ENCODE measurements at places on chromosomes 11 and 22.

DNA sequence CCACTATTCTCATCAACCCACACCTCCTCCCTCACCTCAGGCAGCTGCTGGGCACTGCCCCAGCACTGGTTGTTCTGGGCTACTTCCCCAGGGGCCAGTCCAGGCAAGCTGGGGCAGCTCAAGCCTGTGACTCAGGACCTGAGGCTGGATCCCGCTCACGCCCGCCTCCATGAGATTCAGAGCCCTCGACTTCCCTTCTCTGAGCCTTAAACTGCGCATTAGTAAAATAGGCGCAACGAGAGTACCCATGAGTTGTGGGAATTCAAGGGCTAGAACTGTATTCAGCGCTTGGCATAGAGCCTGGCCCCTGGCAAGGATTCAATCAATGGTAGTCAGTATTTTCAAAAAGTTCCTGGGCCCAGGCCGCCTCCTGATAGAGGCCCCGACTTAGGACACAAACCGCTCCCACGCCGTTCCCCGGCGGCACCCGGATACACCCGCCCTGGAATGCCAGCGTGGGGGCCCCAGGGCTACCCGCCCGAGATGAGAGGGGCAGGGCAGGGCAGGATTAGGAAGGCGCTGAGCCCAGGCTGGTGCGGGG, 723 bp upstream of the CD82 start:
- no peak for DNase-seq

GRCh38 chr11:132200353-132200936, 830.0 kb downstream of the NTM start:
- no peak for DNase-seq

GRCh38 chr22:44947049-44947448, 62.8 kb downstream of the PHF21B start:
- DNase-seq: no peak

- no peak for DNase-seq
Observed at GRCh38 chr11:36033936-36034335, 90.1 kb downstream of the LDLRAD3 start.

DNA sequence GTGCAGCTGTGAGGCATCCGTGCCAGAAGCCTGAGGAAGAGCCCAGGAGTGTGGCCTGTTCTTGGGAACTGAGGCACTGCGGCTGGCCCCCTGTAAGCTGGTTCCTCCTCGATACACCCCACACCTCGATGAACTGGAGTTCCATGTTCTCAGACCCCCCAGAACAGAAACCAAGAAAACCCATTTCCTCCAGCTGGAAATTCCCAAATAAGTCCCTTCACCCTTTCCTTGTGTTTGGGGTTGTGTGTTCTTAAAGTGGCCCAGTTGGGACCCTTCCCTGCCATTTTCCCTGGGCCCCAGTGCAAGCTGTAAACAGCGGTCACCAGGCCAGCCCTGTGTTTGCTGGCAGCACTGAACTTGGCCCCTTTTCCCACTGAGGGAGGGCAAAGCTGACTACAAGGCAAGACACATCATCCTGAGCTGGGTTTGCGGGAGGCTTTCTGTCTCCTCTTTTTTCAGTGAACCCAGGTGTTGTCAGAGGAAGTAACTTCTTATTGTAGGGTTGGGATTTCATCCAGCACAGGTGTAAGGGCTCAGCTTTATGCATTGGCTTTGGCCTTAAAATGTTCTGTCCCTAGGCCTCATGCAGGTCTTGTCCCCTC, 60.1 kb upstream of the MPEG1 start:
- DNase-seq: no peak

- no peak for DNase-seq
Observed at GRCh38 chr11:11430431-11430830, 77.4 kb upstream of the CSNK2A3 start.

GRCh38 chr22:37525073-37525745, 6.0 kb upstream of the CARD10 start:
- DNase-seq: no peak

DNA sequence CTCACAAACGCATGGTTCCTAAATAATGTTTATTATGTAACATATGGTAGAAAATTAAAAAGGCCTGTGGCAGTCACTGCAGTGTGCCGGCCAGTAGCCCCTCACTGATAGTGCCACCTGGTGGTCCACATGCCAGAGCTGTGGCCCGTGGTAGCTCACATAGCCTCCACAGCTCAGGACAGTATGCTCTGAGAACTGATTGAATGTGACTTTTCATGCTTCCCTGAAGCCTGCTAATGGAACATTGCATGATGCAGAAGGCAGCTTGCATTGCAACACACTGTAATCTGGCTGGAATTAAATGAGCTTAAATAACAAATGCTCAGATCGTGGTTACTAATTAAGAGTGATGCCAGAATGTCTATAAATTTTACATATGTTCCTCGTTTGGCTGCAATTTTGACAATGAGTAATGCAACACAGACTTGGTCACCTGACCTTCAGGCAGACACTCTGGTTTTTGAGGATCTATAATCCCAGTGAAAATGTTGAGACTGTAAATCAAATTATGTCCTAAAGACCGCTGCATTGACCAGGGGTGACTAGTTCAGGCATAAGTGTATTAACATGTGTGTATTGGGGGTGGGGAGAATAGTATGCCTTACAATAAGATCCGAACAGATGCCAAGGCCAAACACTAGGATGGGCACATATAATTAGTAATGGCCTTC, 566.4 kb downstream of the METTL15 start:
- no peak for DNase-seq

- DNase-seq: no peak
Observed at GRCh38 chr11:27041141-27041899, 705 bp downstream of the BBOX1 start.

DNA sequence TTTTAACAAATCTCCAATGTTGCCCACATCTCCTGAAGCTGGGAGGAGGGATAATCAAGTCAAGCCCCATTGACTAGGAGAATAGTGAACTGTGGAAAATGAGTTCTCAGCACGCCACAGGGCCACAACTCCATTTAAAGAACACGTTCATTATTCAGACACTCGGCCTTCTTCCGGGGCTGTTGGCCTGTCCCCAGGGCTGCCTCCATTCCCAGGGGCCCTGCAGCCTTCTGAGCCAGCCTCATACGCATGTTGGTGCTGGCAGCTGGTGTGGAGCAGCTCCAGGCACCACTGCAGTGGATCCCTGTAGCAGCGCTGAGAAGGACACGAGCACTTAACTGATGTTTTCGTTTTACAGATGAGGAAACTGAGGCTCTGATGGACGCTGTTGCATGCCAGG, 87.5 kb upstream of the RCN1 start:
- no peak for DNase-seq

DNA sequence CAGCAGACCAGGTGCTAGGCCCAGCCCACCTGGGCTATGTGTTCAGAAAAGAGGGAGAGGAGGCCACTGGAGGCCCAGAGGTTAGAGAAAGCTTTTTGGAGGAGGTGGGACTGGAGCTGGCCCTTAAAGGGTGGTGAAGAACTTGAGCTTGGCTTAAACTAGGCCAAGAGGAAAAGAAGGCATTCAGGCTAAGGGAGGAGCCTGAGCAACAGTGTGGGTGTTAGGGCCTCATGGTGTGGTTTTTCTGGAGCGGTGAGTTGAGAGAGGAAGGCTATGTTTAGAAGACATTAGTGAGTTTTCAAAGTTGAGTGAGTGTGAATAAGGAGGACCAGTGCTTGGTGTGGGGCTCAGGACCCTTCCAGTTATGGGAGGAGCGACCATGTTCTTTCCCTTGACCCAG, 6.2 kb downstream of the TAF6L start:
- DNase-seq: no peak

DNA sequence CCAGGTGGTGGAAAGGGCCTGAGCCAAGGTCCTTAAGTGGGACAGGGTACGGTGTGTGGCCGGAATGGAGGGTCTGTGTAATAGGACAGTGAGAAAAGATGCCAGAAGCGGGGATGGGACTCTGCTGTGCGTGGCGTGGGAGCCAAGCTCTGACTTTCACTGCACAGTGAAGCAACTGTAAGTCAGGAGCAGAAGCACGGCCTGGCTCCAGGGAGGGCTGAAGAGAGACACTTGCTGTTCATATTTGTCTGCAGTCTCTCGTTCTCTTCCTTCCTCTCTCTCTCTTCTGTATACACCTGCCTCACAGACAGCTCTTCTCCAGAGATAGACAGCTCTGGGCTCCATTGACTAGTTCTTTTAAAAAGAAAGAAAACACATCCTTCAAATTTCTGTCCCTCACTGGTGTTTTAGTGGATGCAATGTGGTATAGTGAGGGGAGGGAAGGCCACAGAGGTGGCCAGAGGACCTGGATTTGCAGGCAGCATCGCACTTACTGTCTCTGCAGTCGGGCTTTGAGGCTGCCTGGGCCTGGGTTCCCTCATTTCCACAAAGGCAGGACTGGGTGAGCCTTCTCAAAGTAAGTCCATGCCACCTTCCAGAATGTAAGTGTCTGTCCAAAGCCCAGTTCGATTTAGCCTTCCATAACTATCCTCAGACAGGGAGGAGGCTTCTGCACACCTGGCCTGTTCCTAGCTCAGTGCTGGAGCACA, 2.1 kb downstream of the IL17RA start:
- DNase-seq: no peak

- no peak for DNase-seq
Observed at GRCh38 chr11:1454576-1454975, 32.0 kb downstream of the MOB2 start.

DNA sequence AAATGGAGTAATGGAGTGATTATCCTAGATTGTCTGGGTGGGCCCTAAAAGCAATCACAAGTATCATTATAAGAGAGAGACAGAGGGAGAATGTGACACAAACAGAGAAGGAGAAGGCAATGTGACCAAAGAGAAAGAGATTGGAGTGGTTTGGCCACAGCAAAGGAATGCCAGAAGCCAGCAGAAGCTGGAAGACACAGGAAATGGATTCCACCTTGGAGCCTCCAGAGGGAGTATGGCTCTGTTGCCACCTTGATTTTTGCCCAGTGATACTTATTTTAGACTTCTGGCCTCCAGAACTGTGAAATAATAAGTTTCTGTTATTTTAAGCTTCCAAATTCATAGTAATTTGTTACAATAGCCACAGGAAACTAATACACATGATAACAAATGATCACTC, 36.8 kb upstream of the OR5P2 start:
- DNase-seq: no peak

GRCh38 chr11:2314525-2315394, 12.9 kb downstream of the TSPAN32 start:
- DNase-seq: no peak

- no peak for DNase-seq
Observed at GRCh38 chr11:120235024-120235628, 4.8 kb upstream of the POU2F3 start.

GRCh38 chr11:96293598-96294021, 49.4 kb downstream of the MAML2 start:
- DNase-seq: no peak

GRCh38 chr22:35552196-35552842, 11.7 kb downstream of the RASD2 start:
- DNase-seq: peak; percentile 63

- DNase-seq: no peak
Observed at GRCh38 chr11:111922803-111923202, 4.1 kb downstream of the C11orf52 start.

GRCh38 chr11:34633990-34634693, 13.2 kb downstream of the EHF start:
- no peak for DNase-seq

- DNase-seq: peak; percentile 26
Observed at GRCh38 chr11:66543263-66544107, 2.4 kb downstream of the ZDHHC24 start.
